ENCODE measurements at places on chromosomes 3 and 15. TPM values are rescaled to one million over a fixed set of nuclear protein-coding genes. Genes with fewer than 3 reads are reported as not detected.

The TFG gene
- 159 TPM for polyA plus RNA-seq

DNA sequence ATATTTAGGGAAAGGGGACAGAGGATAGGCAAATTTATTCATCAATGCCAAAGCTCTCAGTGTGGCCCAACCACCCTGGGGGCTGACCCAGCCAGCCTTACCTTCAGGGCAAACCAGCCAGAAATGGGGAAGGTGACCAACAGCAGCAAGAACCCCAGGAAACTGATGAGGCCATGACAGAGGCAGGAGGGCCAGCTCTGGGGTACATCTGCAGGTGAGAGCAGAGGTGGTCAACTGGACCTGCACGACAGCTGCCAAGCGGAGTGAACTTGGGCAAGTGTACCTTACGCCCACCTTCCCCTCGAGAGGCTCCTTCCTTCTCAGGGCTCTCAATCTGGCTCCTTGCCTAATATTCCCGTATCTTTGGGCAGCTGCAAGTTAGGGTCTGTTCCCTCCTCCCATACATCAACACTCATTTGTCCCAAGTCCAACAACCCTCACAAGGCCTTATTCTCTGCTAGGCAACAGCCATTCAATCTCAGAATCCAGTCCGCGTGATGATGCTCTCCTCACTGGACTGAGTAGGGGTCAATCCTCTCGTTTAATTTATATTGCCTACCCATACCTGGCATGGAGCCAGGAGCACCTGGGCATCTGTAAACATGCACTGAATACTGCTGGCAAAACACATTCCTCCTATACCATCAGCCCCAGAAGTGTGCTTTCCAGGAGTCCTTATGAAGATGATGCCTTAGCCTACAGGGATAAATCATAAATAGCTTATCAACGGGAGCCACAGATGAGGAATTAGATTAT, 1.7 kb downstream of the STOML1 start:
- no peak for DNase-seq
- no peak overlapping the region for H3K4me3 ChIP-seq
- H3K4me1 ChIP-seq = peaks cover 25% of the 10 kb centered on the region

The PAQR9 gene
- 0.13 TPM for polyA plus RNA-seq

DNA sequence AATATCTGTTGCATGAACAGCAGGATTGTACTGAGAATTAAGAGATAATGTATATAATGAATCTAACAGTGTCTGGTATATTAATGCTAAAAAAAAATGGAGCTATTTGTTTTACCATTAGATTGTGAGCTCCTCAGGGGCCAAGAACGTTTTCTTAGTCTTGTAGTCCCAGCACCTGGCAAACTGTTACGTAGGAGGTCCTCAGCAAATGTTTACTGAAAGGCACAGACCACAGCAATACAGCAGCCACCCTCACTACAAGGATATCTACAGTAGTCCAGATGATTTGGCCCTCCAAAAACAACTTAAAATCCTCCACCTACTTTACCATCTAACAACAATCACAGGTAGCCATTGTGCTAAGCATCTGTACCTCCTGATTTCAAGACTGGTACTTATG, 59.7 kb downstream of the MSL2 start:
- no peak for DNase-seq
- H3K4me3 ChIP-seq = no peak overlapping the region
- no peaks in the 10 kb centered on the region for H3K27me3 ChIP-seq

DNA sequence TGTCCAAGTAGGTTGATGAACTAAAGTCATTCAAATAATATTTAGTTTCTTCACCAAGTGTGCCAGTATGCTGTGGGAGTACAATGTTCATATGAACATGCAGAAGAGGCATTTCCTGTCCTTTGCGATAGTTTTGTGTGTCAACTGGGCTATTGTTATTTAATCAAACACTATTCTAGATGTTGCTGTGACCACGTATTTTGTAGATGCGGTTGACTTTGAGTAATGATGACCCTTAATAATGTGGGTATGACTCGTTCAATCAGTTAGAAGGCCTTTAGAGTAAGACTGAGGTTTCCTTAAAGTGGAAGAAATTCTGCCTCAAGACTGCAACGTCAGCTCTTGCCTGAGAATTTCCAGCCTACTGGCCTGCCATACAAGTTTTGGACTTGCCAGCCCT, 470.7 kb upstream of the CBLB start:
- no peaks in the 10 kb centered on the region for H3K4me1 ChIP-seq
- no peaks in the 10 kb centered on the region for H3K27me3 ChIP-seq
- no peak for DNase-seq
- H3K27ac ChIP-seq = no peak overlapping the region
- no peak overlapping the region for H3K4me3 ChIP-seq

The NBEAL2 gene
- 40.8 TPM for polyA plus RNA-seq

GRCh38 chr3:58646503-58646902, 20.1 kb downstream of the FAM3D start:
- no peaks in the 10 kb centered on the region for H3K36me3 ChIP-seq
- no peaks in the 10 kb centered on the region for H3K27me3 ChIP-seq
- no peak for DNase-seq
- H3K4me3 ChIP-seq = no peak overlapping the region

The UBR1 gene
- polyA plus RNA-seq = 18.4 TPM

GRCh38 chr3:123559040-123559861, 25.6 kb downstream of the HACD2 start:
- peaks cover 11% of the 10 kb centered on the region for H3K36me3 ChIP-seq
- no peak overlapping the region for H3K27ac ChIP-seq
- H3K4me3 ChIP-seq = no peak overlapping the region
- no peaks in the 10 kb centered on the region for H3K27me3 ChIP-seq

DNA sequence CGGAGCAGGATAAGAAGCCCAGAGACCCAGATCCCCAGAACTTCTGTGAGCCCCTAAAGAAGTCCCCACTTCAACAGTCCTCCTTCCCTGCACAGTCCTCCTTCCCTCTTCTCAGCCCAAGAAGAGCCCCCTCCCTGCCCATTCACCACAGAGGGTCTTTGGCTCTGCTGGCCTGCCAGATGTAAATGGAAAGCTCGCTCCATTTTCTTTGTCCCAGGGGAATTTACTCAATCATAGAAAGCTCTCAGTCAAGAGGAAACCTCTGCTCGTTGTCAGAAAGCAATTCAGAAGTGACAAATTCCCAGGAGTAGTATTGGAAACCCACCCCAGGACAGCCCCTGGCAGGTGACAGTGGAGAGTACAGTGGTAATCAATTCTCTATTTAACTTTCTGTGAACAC, 105.5 kb upstream of the SMAD3 start:
- H3K4me1 ChIP-seq = no peaks in the 10 kb centered on the region
- no peak overlapping the region for H3K27ac ChIP-seq
- no peaks in the 10 kb centered on the region for H3K36me3 ChIP-seq
- no peaks in the 10 kb centered on the region for H3K27me3 ChIP-seq
- DNase-seq = no peak

The ZPLD1 gene
- 0.22 TPM for polyA plus RNA-seq

The ASB14 gene
- polyA plus RNA-seq = 0.78 TPM

All from large intestine (tissue), 12 donors.